ENCODE measurements at places on chromosomes 3 and 15.

GRCh38 chr3:47370887-47371697, 9.7 kb upstream of the PTPN23 start:
- peak; percentile 47 for DNase-seq

- no peak for DNase-seq
Observed at GRCh38 chr3:15350141-15350540, 17.8 kb upstream of the SH3BP5 start.

DNA sequence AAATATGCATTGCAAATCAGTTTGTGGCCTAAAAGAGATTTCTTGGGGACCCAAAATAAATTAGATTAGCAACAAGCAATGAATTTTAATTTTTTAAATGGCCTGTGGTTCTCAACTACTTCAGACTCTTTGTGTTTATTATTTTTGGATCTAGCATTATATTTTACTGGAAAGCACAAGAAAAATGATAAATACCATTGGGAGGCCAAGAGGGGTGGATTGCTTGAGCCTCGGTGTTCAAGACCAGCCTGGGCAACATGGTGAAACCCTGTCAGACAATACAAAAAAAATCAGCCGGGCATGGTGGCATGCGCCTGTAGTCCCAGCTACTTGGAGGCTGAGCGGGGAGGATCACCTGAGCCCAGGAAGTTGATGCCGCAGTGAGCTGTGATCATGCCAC, 13.6 kb downstream of the LACTB start:
- no peak for DNase-seq

GRCh38 chr3:143098032-143098764, 21.4 kb upstream of the CHST2 start:
- no peak for DNase-seq

- DNase-seq, result no peak
Observed at GRCh38 chr15:88646951-88647350, 8.1 kb downstream of the ISG20 start.

DNA sequence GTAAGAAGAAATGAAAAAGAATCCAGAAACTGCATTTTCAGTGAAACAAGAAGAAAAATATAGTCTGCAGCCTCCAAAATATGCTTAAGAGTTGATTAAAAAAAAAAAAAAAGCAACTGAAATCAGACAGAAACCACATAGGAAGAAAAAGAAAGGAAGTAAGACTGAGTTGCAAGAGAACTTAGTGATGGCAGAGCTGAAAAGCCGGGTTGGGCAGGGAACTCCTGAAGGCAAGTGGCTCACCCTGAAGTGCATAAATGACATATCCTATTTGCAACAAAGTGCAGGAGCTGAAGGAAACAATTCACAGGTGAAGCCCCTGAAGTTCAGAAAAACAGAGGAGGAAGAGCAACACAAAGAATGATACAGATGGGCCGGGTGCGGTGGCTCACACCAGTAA, 108.8 kb upstream of the SLC25A36 start:
- no peak for DNase-seq

- DNase-seq, result no peak
Observed at GRCh38 chr15:46408312-46408711, 773.5 kb downstream of the SQOR start.

DNA sequence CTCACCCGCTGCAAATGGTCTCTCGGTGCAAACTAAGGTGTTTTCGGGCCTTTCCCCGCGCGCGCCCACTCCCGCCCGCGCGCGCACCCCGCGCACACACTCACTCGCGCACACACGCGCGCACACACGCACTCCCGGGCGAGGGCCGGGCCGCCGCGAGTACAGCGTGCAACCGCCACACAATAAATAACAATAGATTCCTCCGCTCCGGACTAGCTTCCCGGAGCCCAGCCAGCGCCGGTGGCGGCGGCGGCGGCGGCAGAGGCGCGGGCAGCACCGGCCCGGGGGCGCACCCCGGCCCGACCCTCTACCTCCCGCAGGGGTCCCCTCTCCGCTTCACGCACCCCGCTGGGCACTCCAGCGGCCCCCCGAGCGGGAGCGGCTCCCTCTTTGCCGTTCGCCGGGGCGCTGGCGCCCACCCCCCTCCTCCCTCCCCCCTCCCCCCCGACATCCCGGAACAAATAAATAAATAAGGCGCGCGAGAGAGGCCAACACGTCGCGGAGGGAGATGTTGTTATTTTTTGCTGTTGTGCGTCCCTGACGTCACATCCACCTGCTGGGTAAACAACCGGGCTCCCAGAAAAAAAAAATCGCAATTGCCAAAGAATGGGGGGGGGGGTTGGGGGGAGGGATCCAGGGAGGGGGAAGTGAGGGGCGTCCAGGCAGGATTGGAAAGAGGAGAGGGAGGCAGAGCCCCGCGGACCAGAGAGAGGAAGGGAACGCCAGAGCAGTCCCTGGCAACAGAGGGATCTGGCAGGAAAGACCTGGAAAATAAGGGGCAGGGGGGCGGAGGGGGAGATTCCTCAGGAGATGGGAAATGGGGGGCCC, at the start of gene FOXP1:
TSS of gene FOXP1 (minus strand) at position 163 of the 828 bp plus-strand sequence. CDS start 385,347 bp downstream, outside the sequence.
- peak; percentile 52 for DNase-seq

DNA sequence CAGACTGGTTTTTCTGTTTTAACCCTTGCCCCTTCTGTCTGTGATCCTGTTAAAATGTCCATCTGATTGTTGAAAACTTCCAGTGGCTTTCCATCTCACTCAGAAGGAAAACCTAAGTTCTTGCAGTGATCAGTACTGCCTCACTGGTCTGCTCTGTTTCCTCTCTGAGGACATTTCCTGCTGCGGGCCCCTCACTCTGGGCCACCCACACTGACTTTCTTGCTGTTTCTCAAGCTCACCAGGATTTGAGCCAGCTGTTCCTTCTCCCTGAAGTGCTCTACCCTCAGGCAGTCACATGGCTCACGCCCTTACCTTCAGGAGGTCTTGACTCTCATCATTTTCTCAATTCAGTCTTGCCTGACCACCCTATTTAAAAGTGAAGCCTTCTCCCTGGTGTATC, 1.8 kb downstream of the GRK7 start:
- no peak for DNase-seq

DNA sequence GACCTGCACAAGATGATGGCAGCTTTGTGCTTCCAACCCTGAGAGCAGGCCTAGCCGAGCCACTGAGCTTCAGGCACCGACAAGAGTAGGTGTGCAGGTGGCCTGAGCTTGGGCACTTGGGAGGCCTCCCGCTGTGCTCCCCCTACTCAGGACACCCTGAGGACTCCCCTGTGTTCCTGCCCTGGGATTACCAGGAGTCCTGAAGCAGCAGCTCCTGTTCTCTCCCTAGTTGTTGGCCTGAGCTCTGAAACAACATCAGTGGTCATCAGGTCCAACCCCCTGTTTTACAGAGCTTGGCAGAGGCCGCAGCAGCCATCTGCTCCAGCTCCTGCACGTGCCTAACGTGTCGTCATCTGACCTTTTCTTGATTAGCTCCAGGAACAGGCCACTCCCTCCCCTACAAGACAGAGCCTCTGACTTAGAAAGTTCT, 8.0 kb upstream of the MESP2 start:
- no peak for DNase-seq

- no peak for DNase-seq
Observed at GRCh38 chr3:179853176-179853575, 183.6 kb downstream of the PEX5L start.

DNA sequence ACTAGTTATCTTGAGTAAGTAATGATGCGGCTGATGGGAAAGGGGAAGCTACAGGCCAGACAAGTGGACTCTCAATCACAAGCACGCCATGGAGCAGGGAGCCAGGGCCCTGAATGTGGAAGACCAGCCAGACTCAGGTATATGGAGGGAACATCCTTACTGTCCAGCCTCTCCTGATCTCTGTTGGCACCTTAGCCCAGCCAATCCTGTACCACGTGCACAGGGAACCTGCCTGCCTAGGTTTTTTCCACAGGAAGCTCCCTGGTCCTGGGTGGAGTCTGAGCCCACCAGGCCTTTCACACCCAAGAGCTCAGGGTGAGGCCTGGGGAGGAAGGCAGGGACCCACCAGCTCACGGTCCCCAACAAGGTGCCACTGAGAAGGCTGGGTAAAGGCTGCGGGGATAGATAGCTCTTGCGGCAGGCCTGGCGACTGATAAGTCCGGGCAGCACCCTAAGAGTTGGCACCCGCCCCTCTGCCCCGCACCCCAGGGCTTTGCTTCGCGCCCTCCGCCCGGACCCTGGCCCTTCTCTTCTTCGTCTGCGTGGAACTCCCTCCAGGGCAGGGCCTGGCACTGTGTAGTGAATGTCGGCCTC, 933 bp upstream of the APEH start:
- peak; percentile 46 for DNase-seq

GRCh38 chr3:178152031-178152806, 384.0 kb upstream of the KCNMB2 start:
- no peak for DNase-seq

DNA sequence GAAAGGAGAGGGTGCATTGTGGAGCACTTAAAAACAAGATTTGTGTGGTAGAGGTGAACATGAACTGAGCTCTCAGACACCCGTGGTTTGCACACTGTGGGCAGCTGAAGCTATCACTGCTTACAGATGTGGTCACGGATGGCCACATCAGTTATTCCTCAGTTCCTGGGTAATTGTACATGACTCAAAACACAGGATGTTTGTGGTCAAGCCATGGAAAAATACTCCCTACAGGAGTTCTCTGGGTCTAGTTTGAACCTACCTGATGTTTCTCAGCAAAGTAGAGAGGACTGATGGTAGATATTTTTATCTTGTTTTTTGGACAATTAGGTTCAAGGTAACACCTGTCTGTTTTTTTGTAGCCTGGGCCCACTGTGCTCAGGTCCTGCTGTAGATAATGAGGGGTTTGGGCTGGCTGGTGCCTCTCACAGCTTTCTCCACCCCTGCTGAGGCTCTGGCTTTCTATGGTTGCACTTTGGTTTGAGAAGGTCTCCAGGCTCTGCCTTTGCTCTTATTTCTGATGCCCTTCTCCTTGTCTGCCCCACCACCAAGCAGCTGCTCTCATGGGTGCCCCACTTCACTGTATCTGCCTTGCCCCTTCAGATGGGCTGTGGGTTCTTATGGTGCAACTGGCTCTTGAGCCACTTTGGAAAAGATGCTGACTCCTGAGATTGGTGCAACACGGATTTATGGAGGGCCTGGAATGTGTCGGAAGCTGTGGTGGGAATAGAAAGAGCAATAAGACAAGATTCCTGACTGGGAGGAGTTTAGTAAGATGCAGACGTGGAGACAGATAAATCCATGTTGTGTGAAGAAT, 40.1 kb downstream of the CDCP1 start:
- peak; percentile 82 for DNase-seq
